ENCODE measurements at places on chromosomes 3 and 15. TPM values are rescaled to one million over a fixed set of nuclear protein-coding genes. Genes with fewer than 3 reads are reported as not detected.

The DUOX1 gene
- total RNA-seq, result not detected

The HTR3E gene
- not detected for total RNA-seq

The IQCF5 gene
- total RNA-seq, result not detected

The PLSCR5 gene
- total RNA-seq, result not detected

The GDPGP1 gene
- 12.1 TPM for total RNA-seq

The SOX14 gene
- total RNA-seq, result not detected

The CPNE9 gene
- not detected for total RNA-seq

The SNX22 gene
- total RNA-seq, result 0.47 TPM

Measured in activated CD8-positive, alpha-beta T cell treated with anti-CD3 and anti-CD28 coated beads, Interleukin-2, amount 10 ng/mL, durations not matched to agents 7 days and 5 days (primary cell).